HFFc6 (cell line): ENCODE measurements at places on chromosomes 3 and 15.

- DNase-seq: no peak
These were observed 741.5 kb downstream of the EDEM1 start for GRCh38 chr3:5929027-5929426.

- no peak for DNase-seq
These were observed 33.4 kb upstream of the XRN1 start for GRCh38 chr3:142481196-142481595.

DNA sequence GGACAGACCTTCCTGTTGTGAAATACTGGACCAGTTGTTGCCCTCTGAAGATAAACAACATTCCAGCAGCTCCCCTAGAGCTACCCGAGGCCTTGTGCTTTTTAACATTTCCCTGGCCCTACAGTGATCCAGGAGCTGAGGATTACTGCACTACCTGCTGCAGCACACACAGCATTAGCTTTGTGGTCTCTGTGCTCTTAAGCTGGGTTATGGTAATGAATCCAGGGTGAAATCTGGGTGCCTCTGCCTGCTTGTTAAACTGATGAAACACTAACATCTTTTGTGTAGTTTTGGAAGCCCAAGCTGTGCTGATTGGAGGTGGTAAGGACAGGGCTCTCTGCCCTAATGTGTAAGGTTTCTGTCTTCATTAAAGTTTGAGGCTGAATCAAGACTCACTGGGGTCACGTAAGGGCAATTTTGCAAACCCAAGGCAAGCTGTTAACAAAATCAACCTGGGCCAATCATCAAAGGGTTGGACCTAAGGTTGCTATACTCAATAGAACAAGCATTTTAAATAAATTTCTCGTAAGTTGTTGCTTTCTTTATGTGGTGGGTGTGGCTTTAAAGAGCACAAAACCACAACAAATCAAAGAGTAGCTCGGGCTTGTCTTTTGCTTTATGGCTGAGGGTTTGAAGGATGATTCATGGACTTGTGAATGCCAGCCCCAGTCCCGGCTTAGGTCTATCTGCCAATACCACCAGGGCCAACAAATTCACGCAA lies 183.9 kb downstream of the TPRG1 start:
- no peak for DNase-seq

DNA sequence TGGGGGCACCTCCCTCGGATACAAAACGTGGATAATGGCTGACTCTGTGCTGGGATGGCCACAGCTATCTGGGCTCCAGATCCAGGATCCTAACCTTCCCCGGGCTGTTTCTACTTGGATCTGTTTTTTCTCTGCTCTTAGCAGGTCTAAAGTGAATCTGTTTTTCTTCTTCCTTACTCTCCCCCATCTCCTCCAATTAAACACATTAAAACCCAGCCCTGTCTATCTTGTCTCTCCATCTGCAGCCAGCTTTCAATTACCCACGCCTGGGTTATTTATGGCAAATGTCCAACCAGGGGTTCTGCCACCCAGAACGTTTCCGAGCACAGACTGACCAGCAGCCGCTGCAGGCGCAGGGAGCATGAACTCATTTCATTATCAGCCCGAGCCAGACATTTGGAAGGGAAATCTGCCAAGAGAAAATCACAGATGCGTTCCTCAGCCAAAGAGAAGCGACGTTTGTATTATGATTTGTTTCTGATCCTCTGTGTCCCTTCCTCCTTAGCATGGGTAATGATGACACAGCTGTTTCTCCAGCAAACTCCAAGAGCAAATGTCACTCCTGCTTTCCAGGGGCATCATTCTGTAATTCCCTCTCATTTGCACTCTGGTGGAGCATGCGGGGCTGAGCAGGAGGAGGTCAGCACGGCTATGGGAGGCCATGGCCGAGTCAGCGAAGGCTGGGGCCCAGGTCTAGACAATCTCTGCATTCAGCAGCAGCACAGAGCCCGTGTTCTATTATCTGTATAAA lies 42.0 kb downstream of the UMPS start:
- peak; percentile 76 for DNase-seq

DNA sequence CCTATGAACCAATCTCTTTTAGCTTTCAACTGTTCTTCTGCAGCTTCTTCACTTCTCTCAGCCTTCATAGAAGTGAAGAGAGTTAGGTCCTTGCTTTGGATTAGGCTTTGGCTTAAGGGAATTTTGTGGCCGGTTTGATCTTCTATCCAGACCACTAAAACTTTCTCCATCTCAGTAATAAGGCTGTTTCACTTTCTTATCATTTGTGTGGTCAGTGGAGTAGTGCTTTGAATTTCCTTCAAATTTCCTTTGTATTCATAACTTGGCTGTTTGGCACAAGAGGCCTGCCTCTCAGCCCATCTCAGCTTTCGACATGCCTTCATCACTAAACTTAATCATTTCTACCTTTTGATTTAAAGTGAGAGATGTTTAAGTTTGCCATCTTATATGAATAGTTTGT lies 21.7 kb downstream of the DZIP1L start:
- DNase-seq: no peak

DNA sequence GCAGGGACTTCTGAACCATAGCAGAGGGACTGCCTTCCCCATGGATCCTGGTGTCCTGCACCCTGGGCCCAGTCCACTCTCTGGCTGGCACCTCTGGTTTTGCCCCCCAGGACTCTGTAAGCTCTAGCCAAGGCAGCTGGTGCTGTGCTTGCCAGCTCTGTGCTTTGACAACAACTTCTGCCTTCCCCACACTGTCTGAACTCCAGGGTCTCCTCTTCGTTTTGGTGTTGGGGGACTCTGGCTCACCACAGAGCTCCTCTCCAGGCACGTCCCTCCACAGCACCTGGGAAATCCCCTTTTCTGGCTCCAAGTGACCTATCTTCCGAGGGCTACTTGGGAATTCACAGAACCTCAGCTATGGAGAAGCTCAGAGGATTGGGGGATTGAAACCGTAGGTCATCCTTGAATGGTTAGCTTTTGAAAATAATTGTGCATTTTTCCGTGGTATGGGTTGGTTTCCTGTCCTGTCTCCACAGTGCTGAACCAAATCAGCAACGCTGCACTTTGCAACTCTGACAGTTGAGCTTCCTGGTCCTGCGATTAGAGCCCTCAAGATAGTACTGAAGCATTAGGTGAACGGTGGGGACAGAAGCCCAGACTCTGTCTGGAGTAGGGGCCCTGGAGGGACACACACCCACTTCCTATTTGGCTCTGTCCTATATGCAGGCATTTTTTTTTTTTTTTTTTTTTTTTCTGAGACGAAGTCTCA lies 152.4 kb downstream of the APBA2 start:
- DNase-seq: no peak

DNA sequence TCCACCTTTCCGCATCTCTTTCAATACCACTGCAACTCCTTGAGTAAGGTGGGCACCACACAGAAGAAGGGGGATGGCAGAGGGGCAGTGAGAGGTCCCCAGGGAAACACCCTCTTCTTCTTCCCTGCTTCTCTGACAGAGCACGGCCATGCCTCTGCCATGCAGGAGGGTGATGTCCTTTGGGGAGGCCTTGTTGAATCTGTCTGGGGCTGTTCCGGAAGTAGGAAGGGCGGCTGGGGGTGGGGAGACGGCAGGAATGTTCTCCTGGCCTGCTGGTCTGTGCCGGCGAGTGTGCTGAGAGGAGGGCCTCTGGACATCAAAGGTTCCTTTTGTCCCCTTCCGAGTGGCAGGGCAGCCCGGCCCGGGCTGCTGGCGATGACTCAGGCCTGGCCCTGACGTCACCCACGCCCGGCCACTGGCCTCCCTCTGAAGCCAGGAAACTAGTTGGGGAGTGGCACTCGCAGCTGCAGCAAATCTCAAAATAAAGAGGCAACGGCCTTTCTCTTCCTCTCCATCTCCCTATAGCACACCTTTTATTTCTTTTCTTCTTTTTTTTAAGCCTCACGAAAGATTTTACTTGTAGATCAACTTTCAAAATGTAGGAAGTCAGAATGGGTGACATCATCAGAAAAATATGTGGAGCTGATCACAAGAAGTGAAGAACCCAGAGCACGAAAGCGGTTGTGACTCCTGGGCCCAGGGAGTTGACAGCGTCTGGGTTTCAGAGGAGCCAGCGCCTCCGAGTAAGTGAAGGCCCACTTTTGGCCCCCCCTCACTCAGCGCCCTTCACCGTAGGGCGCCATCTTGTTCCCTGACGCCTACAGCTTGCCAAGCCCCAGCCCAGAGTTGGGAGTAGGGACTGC lies at the start of gene ZBTB38:
Gene ZBTB38, plus strand, starts transcription at position 443 of the 863 bp plus-strand sequence. CDS start 73,885 bp downstream, outside the sequence.
- DNase-seq: peak; percentile 95

DNA sequence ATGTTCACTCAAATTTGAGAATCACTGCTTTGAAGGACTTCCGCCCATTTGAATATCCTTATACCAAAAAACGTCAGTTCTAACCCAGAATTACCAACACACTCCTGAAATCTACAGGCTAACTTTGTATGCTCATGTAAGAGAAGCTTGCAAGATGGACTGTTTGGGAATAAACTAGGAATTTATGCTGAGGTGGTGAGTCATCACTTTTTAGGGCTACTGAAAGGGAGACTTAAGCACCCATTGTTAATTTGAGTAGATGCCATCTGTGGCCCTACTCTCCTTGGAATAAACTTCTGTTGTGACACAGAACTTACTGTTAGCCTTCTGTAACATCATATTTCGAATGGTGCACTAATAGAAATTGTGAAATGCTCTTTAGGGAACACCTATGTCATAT lies 74.6 kb downstream of the FGF12 start:
- no peak for DNase-seq

- no peak for DNase-seq
These were observed 3.9 kb downstream of the HYAL2 start for GRCh38 chr3:50318615-50319014.
